ENCODE measurements at places on chromosomes 2 and 18.

- DNase-seq: no peak
Measured at GRCh38 chr2:177052471-177052870, 160.1 kb upstream of the HNRNPA3 start.

DNA sequence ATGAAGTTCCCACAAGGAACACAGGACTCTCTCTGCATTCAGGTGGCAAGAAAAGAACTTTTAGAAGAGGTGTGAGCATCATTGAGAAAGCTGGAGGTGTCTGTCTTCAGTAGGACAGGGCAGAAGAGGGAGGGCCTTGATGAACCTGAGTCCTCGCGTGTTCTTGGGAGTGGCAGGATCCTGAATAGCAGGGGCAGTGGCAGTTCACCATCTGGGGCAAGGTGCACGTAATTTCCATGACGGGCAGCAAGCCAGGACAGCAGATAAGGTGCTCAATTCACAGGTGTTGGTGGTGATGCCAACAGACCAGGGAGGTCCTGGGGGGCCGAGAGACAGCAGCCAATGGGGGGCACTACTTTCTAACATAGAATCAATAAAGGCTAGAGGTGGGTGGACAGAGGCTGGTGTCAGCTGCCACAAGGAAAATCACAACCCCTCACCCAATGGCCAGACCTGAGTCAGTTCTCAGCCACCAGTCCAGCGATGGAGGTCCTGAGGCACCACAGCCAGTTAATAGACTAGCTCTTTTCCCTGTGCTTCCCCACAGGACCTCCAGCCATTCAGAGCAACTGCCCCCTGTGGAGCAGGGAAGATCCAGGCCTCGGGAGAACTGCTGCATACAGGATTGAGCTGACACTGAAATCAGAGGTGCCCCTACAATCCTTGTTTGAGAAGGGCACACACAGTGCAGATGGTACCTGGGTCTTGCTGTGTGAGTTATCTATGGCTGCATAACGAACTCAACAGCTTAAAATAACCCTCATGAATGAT, 10.9 kb upstream of the HDAC4 start:
- no peak for DNase-seq

- no peak for DNase-seq
Measured at GRCh38 chr2:175312137-175312536, 130.6 kb upstream of the ATP5MC3 start.

DNA sequence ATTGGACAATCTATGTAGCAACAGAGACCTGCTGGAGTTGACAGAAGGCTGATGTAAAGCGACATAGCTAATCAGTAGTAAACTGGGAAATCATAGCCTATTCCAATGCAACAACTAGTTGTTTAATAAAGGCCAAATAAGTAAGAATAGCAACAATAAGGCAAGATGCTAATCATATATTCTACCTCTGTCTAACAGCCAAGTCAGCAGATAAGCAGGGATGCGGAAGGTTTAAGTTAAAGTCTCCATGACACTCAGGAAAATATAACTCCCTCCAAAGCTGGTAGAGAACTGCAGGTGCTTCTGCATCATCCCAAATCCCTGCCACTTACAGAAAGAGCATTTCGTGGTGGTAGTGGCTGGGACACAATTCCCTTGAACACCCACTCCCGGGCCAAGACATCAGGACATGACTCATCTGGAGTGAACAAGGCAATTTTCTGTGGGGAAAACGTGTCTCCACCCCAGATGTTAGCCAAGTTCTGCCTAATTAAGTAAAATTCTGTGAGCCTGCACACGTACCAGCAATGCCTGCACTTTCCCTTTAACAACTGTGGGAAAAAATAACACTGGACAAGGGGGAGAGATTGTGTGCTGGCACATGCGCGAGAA, 413.6 kb upstream of the ID2 start:
- peak; percentile 10 for DNase-seq

DNA sequence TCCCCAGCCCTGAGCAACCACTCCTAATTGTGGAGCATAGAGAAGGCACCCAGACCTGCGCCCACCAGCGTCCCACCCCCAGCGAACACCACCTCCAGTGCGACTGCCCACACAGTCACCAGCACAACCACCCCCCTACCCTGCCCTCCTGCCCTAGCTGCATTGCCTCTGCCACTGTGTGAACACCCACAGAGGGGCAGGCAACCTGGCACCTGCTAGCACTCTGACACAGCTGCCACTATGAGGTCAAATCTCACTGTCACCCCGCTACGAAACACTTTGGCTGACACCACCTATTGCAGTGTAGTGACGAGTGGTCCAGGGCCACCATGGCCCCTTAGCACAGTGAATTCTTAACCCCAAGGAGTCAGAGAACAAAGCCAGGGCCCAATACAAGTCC, 14.1 kb upstream of the EIF2AK3 start:
- DNase-seq: no peak

Data from anterior cingulate cortex (tissue), 58 donors.